ENCODE measurements at places on chromosomes 6 and 20.

- DNase-seq: no peak
These were observed 116.4 kb upstream of the RIPOR2 start for GRCh38 chr6:25052181-25052580.

GRCh38 chr6:20584100-20584731 is 50.0 kb downstream of the CDKAL1 start:
- no peak for DNase-seq

DNA sequence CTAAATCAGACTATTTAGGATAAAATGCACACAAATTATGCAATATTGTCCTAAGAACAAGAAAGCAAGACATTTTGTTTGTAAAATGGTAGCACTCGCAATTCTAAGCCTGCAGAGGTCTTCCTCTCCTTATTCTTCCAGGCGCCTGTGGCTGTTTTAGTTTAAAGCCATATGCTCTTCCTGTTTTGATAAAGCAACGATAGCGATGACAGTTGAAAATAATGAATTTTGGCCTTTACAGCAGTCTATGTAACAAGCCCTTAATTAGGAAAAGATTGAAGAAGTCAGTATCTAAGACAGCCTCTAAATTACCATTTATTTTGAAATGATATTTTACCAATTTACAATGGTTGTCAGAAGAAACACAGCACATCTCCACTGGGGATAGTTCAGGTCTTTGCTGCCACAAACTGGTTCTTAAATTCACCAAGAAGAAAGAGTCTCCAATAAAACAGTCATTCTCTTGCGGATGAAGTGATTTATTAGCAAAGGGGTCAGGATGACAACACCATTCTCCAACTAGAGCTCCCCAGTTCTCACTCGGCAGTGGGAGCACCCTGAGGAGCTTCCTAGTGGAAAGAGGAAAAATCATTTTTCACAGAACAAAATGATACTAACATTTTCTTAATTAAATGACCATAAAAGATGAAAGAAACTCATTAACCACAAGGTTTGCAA is 21.4 kb downstream of the UBE3D start:
- DNase-seq: no peak

GRCh38 chr20:16701296-16701695 is 28.5 kb upstream of the SNRPB2 start:
- DNase-seq: no peak

GRCh38 chr20:46681032-46681854 is 8.0 kb downstream of the TP53RK start:
- no peak for DNase-seq

DNA sequence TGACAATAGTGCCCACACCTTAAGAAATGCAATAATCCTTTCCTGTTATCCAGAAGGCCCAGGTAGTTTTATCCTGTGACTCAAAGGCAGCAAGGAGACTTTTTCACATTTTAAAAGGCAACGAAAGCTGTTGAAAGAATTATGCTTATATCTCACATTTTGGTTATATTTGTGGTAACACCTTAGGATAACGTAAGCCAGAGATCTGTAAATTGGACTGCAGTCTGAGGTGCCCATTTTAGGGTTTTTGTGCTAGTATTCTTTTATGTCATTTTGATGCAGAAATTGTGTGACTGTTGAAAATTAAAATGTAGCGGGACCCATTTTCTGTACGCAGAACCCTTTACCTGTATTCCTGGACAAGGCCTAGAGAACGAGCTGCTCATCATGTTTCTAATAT is 24.3 kb upstream of the MTHFD1L start:
- no peak for DNase-seq

- no peak for DNase-seq
These were observed 42.1 kb downstream of the AFG1L start for GRCh38 chr6:108336971-108337370.

DNA sequence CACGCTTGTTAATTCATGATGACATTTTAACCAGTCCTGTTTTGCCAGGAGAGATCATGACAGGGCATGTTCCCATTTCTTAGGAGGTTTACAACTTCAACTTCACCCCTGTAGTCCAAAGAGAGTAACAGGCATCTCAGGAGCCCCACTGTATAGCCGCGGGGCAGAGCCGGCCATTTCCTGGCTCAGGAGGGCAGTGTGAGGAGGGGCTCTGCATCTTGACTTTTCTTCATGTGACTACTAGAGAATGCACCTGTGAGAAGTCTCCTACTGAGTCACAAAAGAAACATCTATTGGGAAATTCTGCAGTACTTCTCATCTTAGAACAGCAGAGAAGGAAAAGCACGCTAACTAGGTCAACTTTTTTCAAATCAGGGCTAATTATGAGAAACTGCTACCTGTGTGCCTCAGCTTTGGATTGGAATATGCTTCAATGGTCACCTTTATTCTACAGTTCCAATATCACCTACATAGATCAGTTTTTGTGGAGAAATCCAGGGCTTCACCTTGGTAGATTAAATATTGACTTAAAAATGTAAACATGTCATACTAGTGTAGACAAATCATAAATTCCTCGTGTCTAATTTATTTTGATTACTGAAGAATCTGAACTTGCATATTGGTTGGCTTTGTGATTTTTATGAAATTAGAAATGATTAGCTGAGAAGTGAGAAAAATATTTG is 28.6 kb upstream of the SIM1 start:
- DNase-seq: no peak

DNA sequence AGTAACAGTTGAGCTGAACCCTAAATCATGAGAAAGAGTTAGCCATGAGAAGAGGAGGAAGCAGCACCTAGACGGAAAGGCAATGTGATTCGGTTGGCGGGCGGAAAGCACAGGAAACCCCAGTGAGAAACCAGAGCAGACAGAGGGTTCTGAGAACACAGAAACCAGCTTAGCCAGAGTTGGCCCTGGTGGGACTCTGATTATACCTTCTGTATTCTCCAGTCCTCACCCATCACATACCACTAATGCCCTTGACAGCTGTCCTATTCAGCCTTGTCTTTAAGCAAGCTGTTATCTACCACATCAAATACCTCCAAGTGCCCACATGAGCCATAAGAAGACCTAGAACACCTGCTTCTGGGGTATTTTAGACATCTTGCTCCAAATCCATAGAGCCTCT is 58.9 kb upstream of the LRRC1 start:
- no peak for DNase-seq

All from amygdala (tissue), 56 donors.